ENCODE measurements at places on chromosomes 12 and 14. TPM values are rescaled to one million over a fixed set of nuclear protein-coding genes. Genes with fewer than 3 reads are reported as not detected.

GRCh38 chr12:857611-858010 is 91.9 kb downstream of the RAD52 start:
- no peaks in the 10 kb centered on the region for H3K4me1 ChIP-seq
- H3K27me3 ChIP-seq = no peaks in the 10 kb centered on the region
- H3K27ac ChIP-seq = no peak overlapping the region

GRCh38 chr14:65195042-65195719 is 92.9 kb upstream of the MAX start:
- H3K4me3 ChIP-seq = no peak overlapping the region
- no peaks in the 10 kb centered on the region for H3K4me1 ChIP-seq
- DNase-seq = no peak
- H3K36me3 ChIP-seq = no peaks in the 10 kb centered on the region
- no peaks in the 10 kb centered on the region for H3K27me3 ChIP-seq
- no peak overlapping the region for H3K27ac ChIP-seq

DNA sequence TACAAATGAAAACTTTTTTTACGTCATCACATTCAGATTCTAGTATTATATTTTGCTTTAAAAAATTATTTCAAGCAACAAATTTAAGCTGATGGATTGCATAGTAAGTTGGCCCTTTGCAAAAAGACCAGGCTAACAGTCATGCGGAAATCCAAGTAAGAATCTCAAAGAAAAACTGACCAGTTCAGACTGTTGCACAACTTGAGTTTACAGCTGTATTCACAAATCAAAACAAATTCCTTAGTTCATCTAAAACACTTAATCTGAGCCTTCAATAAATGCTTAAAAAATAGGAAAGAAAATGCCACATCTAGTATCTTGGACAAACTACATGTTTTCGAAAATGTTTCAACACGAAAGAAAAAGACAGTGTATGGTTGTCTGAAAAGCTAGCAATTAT is 847 bp downstream of the CCDC59 start:
- peak overlapping the region; percentile 89 for H3K4me3 ChIP-seq
- H3K27ac ChIP-seq = peak overlapping the region; percentile 86
- peaks cover 18% of the 10 kb centered on the region for H3K36me3 ChIP-seq
- no peak for DNase-seq
- peaks cover 10% of the 10 kb centered on the region for H3K4me1 ChIP-seq

- no peak for DNase-seq
- peaks cover 18% of the 10 kb centered on the region for H3K4me1 ChIP-seq
- no peaks in the 10 kb centered on the region for H3K27me3 ChIP-seq
- H3K27ac ChIP-seq = peak within 1 kb of the TSS; percentile 59
Observed at GRCh38 chr12:29783773-29784666, at the start of gene TMTC1. TSS of gene TMTC1 (minus strand) at chr12:29783942. CDS start at chr12:29783751, 191 bp downstream.

- no peaks in the 10 kb centered on the region for H3K27me3 ChIP-seq
- no peak overlapping the region for H3K27ac ChIP-seq
- H3K4me3 ChIP-seq = no peak overlapping the region
- DNase-seq = no peak
Observed at GRCh38 chr12:76670776-76671175, 93.1 kb upstream of the ZDHHC17 start.

- no peak overlapping the region for H3K4me3 ChIP-seq
- no peak overlapping the region for H3K27ac ChIP-seq
- no peaks in the 10 kb centered on the region for H3K4me1 ChIP-seq
- DNase-seq = no peak
Observed at GRCh38 chr14:105061428-105062047, 3.7 kb downstream of the GPR132 start.

The C14orf180 gene
- not detected for total RNA-seq

The TTC5 gene
- 12.6 TPM for total RNA-seq
